ENCODE measurements at places on chromosomes 7 and 10.

GRCh38 chr10:72162978-72163377 lies 52.8 kb upstream of the ANAPC16 start:
- no peak for DNase-seq

DNA sequence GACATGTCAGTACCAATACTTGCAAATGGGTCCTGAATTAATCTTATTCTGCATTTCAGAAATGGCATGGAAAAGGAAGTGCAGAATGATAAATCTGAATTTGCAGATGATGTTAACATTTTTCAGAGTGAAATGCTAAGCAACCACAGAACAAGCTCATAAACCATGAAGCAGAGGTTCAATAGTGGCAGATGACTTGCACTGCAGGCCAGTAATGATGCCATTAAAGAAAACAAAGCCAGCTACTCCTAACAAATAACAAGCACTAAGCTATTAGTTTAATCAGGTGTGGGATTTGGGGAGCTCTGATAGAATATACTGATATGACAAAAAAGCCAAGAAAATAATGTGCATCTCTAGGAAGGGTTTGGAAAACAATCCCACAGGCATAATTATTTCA lies 85.4 kb downstream of the FAM13C start:
- no peak for DNase-seq

DNA sequence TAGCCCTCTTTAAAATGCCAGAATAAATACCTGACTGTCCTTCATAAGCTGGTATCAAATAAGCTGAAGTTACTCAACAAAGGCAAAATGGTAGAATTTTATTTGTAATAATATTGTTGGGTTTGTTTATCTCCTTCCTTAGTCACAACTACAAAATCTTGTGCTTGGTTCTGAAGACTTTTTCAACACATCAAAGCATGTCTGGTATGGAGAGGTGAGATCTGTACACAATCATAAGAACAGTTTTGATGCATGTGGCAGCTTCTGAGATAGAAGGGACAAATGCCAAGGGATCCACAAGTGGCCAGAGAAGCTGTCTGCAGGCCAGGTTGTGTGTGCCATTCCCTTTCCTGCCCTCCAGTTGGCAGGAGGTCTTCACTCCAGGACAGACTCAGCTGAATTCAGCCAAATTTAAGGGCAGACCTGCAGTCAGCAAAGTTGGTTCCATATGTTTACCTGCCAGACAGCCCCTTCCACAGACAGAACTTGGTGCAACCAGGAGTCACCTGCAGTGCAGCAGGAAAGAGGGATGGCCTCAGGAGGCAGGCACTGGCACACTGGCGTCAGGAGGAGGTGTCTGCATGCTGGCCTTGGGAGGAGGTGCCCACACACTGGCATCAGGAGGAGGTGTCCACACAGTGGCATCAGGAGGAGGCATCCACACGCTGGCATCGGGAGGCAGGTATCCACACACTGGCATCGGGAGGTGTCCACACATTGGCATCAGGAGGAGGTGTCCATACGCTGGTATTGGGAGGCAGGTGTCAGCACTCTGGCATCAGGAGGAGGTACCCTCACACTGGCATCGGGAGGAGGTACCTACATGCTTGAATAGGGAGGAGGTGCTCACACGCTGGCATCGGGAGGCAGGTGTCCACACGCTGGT lies 93.1 kb upstream of the IKZF1 start:
- no peak for DNase-seq

GRCh38 chr7:91517201-91517785 lies 253.1 kb downstream of the FZD1 start:
- no peak for DNase-seq

- DNase-seq, result no peak
Observed at GRCh38 chr7:3094701-3095445, 51.2 kb upstream of the CARD11 start.

GRCh38 chr10:72062832-72063702 lies 25.3 kb downstream of the SPOCK2 start:
- DNase-seq, result no peak

DNA sequence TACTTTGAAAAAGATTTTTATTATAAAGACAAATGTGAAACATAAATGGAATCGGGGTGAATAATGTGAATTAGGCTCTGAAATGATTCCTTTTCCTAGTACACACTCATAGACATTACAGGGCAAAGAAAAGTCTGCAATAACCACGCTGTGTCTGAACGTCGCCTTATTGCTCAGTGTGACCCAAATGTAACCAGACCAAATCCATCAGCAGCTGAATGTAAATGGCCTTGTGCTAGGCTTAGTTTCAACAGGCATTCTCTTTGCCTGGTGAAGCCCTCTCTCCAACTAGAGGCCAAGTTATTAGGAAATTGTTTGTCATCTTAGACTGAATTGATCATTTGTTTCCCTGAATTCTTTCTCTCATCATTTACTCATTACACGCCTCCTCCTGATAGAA lies 225.5 kb downstream of the CHCHD3 start:
- no peak for DNase-seq

- no peak for DNase-seq
Observed at GRCh38 chr10:102657984-102658724, 13.9 kb downstream of the TRIM8 start.
